ENCODE measurements at places on chromosomes 13 and 19.
A peak's percentile ranks its signal among the peaks of the same experiment; 100 is the strongest.

- DNase-seq: no peak
Measured at GRCh38 chr13:48494874-48495273, 38.0 kb downstream of the RCBTB2 start.

DNA sequence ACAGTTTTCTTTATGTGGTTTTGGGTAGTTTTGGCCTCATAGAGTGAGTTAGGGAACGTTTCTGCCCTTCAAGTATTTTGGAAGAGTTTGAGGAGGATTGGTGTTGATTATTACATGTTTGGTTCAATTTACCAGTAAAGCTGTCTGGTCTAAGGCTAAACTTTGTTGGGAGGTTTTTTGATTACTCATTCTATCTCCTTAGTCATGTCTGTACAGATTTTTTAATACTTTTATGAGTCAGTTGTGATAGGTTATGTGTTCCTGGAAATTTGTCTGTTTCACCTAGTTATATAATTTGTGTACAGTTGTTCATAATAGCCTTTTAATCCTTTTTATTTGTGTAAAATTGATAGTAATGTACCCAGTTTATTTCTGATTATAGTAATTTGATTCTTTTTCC, 20.4 kb downstream of the RNF17 start:
- DNase-seq: no peak

DNA sequence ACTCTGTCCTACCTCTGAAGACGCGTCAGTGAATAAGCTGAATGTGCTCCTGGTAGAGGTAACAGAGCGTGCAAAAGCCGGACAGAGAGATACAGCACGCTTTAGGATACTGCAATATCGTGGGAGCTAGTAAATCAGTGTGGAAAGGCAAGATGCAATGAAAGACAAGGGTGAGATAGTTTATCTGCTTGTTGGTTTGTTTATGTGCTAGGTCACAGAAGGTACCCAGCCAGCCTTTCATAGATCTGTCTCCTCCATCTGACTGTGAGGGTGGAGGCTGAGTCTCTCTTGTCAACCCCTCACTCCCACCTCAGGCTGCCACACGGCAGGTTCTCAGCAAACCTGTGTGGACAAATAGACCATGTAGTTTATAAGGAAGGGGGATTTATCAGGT, 904 bp upstream of the GIPC1 start:
- DNase-seq: no peak

DNA sequence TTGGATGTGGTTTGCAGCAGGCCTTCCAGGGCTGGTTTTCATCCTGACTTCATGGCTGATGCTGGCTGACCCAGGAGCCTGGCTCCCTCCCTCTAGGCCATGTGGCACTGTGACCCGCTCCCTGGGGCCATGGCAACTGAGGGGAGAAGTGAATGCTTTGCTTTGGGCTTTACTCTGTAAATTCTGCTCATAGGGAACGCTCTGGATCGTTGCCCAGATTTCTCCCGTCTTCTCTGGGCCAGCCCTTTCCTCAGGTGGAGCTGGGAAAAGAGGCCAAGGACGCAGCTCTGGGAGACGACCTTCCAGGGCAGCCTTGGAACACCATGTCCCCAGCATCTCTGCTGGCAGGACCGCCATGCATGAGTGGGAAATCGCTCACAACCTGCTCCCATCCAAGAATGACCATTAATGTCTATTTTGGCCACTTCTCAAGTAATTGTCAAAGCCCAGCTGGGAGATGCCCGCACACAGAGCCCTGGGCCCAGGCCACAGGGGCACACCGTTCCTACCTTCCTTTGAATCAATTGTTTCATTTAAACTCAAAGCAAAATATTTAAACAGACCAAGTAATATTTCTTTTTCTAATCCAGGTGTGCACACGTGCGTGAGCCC, 321.8 kb downstream of the TEX29 start:
- DNase-seq: no peak

DNA sequence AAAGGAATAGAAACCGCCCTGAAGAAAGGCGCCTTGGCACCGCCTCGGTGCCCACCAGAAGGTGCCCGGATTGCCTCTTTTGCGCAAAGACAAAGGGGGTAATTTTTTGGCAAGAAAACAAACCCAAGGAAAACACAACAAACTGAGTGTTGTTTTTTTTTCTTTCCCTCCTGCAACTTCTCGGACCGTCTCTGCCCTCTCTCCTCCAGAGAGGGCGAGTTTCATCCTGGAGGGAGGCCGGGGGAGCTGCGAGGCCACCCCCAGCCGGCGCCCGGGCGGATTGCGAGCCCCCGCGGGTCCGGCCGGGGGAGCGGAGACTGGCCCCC, 2.3 kb downstream of the ZNF536 start:
- no peak for DNase-seq

DNA sequence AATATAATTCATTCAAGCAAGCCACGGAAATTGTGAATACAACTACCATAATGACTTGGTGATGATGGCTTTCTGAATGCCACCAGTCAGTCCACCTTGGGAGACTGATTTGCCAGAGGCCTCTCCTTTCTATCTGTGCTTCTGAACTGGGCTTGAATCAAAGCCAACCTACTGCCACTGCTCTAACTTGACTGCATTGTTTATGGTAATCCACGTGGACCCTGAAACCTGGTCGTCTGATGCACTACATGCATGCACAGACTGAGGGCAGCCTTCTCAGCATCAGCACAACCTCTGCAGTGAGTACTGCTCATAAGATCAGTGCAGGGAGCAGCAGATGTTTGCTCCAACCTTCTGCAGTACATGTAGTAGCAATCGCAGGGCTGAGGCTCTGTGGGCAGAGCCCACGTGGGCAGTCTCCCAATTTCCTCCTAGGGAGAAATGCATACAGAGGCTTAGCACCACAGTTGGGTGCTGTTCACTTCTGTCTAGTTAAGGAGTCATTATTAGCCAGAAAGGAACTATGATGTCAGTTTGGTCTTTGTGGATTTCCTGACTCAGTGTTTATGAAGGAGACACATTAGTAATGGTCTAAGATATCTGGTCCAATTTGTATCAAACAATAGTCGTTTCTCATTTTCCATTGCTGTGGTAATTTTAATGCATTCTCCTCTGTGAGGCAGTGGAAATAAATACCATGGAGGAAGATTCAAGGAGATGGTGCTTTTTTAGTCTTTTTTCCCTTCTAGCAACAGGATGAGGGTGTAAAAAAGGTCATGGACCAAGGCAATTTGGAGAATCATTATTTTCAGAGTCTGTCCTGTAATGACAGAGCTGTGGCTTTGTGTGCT, 82.5 kb downstream of the AKAP11 start:
- DNase-seq: no peak

GRCh38 chr13:31681133-31681532, 58.2 kb upstream of the RXFP2 start:
- no peak for DNase-seq

DNA sequence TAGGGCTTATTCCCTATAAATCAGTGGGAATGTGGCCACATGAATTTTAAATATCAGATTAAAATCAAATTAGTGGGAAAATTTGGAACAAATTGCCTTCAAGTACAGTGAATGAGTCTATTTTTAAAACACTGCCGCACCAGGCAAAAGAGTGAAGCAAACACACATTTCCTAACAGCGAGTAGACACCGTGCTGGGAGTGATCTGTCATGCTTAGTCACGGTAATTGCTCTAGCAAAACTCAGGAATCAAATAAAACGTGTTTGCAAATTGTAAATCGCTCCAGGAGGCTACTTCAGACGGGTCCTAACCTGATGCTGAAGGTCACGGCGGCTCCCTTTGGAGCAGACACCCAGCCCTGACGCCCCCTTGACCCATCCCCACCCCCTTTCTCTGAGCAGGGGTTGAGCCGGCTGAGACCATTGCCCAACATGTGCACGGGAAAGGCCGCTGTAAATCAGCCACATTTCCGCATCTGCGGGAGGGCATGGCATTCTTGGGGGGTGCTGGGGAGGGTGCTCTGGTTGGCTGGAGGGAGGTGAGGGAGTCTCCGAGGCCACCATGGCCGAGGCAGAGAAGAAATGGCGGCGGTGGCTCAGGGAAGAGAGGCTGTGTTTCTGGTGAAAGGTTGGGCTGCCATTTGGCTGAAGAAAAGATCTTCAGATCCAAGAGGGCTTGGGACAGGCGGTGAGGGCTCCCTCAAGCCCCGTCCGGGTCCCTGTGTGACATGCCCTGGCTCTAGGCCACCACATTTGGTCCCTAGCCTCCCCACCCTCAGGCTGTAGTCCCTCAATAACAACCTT, 8.9 kb downstream of the CEBPA start:
- no peak for DNase-seq

- DNase-seq: no peak
Measured at GRCh38 chr13:28376604-28377003, 118.3 kb downstream of the FLT1 start.

GRCh38 chr13:21675095-21675991, 4.5 kb downstream of the FGF9 start:
- DNase-seq: peak; percentile 28

DNA sequence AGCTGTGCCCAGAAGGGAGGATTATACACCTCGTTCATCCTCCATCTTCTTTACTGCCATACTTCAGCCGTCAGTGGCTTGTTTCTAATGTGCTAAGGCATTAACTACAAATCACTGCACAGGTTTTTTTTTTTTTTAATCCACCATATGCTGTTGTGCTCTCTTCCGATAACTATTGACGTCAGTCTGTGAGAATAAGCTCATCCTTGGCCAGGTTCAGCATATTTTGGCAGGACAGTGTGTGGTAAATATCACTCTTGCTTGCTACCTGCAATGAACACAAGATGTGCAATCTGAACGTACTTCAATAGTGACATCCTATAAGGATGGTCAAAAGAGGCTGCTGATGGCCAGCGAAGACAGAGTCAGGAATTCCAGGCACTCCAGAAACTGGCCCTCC, 2030.7 kb upstream of the PCDH20 start:
- DNase-seq: no peak

- DNase-seq: no peak
Measured at GRCh38 chr13:47326061-47326460, 429.2 kb upstream of the HTR2A start.

DNA sequence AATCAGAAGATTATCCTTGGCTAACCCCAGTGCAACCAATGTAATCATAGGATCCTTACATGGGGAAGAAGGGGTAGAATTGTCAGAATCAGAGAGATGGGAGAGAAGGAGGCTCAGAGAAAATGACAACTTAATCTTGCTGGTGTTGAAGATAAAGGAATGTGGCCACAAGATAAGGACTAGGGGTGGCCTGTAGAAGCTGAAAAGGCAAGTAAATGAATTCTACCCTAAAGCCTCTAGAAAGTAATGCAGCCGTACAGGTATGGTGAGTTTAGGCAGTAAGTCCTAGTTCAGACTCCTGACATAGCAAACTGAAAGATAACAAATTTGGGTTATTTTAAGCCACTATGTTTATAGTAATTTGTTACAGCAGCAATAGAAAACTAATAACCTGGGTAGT, 718.5 kb downstream of the SLITRK6 start:
- DNase-seq: no peak

Measured in progenitor cell of endocrine pancreas (in vitro differentiated cells).